ENCODE measurements at places on chromosomes 7 and 10.

DNA sequence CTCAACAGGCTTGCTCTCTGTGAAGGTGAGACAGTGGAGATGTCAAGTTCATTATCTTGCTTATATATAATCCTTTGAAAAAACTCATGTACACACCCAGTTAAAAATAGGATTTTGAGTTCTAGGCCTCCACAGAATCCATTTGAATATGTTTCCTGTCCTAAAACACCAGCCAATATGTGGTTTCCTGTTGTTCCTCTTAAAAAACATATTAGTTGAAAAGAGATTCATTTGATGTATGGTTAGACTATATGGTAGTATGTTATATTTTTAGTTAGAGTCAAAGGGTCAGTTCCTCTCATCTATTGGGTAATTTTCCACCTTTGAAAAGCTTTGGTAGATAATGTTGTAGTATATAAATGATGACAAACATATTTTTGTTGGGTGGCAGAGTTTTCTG is 16.0 kb downstream of the PPP1R9A start:
- peak; percentile 43 for DNase-seq

GRCh38 chr10:120426306-120426705 is 30.7 kb upstream of the PLPP4 start:
- DNase-seq: peak; percentile 62

DNA sequence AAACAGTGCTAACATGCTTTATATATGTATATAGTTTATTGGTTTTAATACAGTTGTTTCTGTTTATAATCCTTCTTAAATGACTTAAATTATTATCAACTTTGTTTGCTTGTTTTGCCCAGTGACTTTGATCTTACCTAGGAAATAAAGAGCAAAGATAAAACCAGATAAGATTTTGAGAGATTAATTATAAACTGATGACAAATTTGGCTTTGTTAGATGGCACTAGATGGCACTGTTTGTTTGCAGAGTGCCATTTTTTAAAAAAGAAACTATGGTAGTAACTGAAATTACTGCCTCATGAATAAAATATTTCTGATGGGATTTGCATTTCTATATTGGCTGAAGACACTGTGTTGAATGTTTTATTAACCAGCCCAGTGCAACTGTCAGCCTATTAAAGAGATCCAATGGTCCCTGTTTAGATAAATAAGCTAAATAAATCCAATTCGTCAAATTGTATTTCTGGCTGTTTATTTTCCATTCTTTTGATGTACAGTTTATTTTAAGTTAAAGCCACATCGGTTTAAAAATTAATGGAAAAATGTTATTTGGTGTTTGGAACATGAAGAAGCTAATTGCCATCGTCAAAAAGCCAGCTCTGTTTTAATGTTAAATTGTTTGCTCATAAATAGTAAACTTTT is 28.7 kb downstream of the VTI1A start:
- DNase-seq: peak; percentile 37

DNA sequence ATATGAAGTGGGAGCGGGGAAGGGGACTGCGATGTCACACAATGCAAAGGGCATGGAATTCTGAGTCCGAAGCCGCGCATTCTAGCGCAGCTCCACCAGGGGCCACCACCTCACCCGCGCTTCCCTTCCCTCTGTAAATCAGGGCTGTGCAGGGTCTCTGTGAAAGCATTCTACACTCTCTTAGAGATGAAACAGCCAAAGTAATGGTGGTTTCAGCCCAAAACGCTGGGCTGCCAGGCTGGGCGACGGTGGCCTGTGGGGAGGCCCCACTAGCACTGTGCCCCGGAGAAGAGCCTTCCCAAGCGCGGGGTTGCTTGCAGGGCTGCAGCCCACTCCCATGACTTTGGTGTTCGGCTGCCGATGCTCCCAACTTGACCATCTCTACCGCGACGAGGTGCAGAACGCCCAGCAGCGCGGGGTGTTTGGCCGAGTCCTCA is 11.4 kb downstream of the ATG9B start:
- no peak for DNase-seq

DNA sequence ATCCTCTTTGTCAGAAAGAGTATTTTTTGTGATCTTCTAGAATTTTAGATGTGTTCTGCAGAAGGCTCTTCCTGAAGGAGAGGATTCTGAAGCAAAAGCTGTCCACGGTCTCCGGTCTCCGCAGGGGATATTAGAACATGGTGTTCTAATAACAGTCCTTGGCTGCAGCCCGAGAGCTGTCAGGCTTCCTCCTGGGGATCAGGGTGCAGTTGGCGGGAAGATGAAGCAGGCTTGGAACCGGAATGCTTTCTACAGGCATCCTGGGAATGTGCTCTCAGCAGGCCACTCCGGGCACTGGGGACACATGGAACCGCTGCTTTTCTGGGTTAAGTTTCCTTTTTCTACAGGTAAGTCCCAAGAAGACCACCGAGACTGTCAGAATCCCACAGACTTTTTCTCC is 118.6 kb upstream of the PARD3 start:
- no peak for DNase-seq

DNA sequence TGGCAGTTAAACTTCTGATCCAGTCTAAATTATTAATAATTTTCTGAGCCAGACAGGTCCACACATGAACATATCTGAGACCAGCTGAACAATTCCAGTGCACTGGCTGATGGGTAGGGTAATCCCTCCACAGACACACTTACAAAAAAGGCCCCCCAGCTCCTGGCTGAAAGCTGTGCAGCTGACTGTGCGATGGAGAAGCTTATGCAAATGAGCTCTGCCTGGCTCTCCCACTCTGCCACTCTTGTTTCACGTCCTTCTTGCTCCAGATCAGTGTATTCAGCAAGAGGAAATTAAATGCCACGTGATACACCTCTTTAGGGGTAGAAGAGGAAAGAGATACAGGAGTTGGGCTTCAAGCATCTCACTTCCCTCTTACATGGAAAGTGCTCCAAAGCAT is 76.4 kb upstream of the FEZF1 start:
- no peak for DNase-seq

GRCh38 chr10:120641695-120642094 is 184.7 kb downstream of the PLPP4 start:
- peak; percentile 97 for DNase-seq

GRCh38 chr7:101818287-101819071 is 1.1 kb downstream of the CUX1 start:
- DNase-seq: no peak

GRCh38 chr10:129745186-129745750 is 218.8 kb downstream of the EBF3 start:
- no peak for DNase-seq

DNA sequence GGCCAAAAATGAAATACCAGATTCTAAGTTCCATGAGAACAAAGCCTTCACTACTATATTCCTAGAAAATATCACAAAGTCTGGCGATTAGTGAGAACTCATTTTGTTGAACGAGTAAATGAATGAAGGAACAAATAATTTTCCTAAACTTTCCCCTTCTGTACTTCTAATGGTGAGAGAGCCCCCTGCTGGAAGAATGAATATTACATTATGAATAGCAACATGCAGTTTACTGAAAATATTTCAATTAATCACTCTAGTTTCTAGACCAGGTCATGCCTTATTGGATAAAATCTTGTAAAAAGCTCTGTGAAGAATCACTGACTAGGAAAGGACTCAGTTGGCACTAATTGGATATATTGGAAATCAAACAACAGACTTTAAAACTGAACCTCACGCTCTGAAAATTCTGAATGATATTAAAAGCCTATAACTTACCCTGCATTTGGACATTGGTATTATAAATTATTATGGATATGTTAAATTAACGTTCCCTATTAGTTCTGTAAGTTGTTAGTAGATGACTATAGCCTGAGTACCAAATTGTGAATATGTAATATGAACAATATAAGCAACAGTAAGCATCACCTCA is 32.4 kb upstream of the MTPN start:
- peak; percentile 62 for DNase-seq

DNA sequence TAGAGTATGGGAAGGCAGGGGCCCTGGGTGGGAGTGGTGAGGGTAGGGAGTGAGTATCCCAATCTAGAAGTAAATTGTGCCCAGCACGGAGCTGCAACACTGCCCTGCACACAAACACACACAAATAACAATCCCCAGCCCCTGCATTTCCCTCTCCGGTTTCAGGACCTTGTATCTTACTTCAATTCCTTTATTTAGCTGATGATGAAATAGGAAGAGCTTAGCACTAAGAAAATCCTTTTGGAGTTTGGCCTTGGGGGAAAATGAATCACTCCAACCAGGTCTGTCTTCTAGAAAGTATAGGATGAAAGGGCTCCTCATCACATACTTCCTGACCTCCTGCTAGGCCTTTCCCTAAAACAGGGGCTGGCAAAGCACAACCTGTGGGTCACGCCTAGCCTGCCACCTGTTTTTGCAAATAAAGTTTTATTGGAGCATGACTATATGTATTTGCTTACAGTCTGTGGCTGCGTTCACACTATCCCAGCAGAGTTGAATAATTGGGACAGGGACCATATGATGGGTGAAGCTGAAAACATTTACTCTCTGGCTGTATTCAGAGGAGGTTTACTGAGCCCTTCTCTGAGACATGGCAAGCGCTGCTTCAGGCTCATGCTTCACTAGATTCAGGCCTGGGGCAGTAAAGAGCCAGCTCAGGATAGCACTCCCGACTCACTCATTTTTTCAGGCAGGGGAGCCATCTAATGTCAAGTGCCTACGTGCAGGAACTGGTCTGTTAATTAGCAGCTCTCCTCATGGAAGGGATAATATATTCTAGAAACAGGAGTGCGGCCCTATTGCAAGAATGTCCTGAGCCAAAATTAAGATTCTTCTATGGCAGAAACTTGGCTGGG is 111.0 kb downstream of the EGFR start:
- DNase-seq: no peak

DNA sequence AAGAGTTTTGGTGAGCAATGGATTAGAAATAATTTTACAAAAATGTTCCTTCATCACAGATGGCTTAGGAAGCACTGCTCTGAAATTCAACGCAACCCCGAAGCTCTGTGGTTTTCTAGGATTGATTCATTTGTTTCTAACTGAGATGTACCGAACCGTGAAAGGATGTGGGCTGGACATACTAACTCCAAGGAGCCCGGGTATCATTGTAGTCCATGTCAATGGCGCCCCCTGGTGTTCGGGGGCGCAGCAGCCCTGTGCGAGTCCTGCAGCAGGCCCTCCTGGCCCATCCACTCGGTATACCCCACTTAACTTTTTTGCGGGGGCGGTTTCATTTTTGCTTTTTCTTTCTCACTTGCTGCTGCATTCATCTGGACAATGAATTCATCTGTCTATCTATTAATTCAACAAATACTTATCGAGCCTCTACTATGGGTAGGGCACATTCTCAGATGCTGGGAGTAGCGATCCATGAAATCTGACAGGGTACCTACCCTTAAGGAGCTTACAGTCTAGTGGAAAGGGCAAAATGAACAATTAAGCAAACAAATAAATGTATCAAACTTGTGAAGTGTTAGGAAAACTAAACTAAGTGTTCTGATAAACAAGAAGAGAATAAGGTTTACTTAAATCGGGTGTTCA is 25.2 kb upstream of the ITPRID1 start:
- peak; percentile 29 for DNase-seq

DNA sequence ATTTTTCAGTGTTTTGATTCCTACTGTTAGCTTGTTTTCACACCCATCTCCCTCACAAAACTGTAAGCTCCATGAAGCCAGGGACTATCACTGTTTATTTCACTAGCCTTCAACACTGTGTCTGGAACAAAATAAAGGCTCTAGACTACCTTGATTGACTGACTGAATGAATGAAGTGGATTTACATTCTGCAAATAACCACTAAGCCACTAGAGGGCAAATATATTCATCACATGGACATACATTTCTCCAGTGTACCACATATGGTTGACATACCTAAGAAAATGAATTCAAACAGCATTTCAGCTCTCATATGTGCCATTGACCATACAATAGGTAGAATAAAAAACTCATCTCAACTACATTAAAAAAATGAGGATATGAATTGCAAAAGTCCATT is 185.9 kb downstream of the RAB11FIP2 start:
- peak; percentile 5 for DNase-seq

DNA sequence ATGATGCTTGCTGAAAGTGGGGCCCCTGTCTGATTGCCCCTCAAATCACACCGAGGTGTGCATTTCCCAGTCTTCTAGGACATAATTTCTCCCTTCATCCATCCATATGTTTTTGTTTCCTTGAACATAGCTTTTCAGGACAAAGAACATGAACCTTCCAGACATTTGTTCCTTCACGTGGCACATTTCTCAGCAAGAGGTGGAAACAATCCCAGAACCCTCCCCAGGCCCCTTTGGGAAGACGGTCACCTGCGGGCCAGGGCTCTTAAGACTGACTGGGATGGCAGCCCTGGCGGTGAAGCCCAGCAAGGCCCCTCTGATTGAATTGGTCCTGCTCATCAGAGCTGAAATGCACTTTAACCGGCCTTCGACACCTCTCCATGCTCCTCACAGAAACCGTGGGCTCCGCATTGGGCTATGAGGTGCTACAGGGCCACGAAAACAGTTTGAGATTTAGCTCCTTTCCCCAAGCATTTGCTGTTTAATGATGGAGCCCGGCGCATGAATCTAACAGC is 522.5 kb upstream of the DPP6 start:
- no peak for DNase-seq

DNA sequence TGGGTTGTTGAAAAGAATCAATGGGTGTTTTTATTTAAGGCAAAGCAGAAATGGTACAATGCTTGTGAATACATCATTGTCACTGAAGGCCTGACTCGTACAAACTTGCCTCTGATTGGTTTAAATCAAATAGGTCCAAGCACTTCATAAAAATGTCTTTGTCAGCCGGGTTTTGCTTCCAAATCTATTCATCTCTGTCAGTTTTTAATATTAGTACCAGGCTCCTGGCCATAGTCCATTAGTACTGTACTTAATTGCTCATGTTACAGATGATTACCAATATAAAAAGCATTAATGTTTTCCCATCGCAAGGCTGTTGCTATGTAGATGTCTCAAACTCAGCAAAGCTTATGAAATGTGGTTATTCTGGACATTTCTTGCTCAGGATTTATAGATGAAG is 171.9 kb downstream of the ARID5B start:
- DNase-seq: no peak

GRCh38 chr10:97018251-97019212 is 167.2 kb downstream of the SLIT1 start:
- no peak for DNase-seq

- DNase-seq: peak; percentile 69
Observed at GRCh38 chr7:124722292-124722691, 43.3 kb downstream of the GPR37 start.

- DNase-seq: no peak
Observed at GRCh38 chr7:120442838-120443237, 169.9 kb downstream of the KCND2 start.

GRCh38 chr10:71467161-71467560 is 70.4 kb downstream of the CDH23 start:
- DNase-seq: no peak

GRCh38 chr10:43204042-43204942 is 62.6 kb downstream of the RASGEF1A start:
- DNase-seq: no peak

Measured in endothelial cell of umbilical vein (primary cell).